ENCODE measurements at places on chromosomes 1 and 21. TPM values are rescaled to one million over a fixed set of nuclear protein-coding genes. Genes with fewer than 3 reads are reported as not detected.

DNA sequence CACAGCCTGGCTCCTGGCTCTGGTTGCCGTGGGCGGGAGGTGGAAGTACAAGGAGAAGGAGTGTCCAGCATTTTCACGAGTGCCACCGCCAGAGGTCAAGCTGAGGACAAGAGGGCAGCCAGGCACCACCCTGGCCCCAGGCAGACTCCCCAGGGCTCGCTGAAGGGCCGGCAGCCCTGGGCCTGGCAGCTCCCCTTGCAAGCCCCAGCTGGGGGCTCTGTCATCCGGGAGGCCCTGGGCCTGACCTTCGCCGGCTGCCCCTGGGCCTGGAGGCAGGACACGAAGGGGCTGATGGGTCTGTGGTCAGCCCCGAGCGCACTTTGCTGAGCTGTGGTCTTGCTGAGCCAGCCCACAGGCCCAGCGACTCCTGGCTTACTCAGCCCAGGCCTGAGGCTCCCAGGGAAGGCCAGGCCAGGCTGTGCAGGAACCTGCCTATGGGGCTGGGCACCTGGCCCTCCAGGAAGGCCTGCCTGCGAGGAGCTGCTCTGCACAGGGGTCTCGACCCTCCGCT, 74.8 kb downstream of the MORN1 start:
- H3K4me1 ChIP-seq: peaks cover 2% of the 10 kb centered on the region
- no peak overlapping the region for H3K27ac ChIP-seq
- H3K27me3 ChIP-seq: no peaks in the 10 kb centered on the region
- H3K4me3 ChIP-seq: no peak overlapping the region
- DNase-seq: no peak

GRCh38 chr21:16504766-16505165, 775.0 kb downstream of the USP25 start:
- no peak overlapping the region for H3K4me3 ChIP-seq
- no peaks in the 10 kb centered on the region for H3K4me1 ChIP-seq
- H3K36me3 ChIP-seq: no peaks in the 10 kb centered on the region
- no peak for DNase-seq
- no peaks in the 10 kb centered on the region for H3K27me3 ChIP-seq
- H3K27ac ChIP-seq: no peak overlapping the region

Gene BEND5
- total RNA-seq: 12.0 TPM

DNA sequence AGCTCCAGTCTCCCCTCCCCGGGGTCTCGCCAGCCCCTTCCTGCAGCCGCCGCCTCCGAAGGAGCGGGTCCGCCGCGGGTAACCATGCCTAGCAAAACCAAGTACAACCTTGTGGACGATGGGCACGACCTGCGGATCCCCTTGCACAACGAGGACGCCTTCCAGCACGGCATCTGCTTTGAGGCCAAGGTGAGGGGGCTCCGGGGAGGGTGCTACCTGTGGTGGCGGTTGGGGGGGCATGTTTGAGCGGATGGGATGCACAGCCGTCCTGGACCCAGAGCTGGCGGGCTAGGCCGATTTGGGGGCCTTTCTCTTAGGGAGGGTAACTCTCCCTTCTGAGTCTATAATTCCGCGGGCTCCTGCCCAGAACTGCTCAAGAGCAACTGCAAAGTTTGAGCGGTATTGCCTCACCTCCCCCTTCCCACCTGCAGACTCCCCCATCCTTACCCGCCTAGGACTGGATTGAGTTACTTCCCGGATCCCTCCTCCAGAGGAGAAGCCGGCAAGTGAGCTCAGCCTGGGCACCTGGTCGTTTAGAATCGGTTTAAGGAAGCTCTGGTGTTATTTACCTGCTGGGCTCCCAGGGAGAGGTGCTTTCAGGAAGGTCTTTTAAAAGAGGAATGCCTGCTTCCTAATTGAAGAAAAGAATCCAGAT, 730 bp downstream of the NOS1AP start:
- peaks cover 64% of the 10 kb centered on the region for H3K27me3 ChIP-seq
- H3K36me3 ChIP-seq: no peaks in the 10 kb centered on the region
- no peak for DNase-seq
- no peak overlapping the region for H3K27ac ChIP-seq
- H3K4me3 ChIP-seq: peak overlapping the region; percentile 78
- peaks cover 3% of the 10 kb centered on the region for H3K4me1 ChIP-seq

Measured in activated naive CD8-positive, alpha-beta T cell treated with anti-CD3 and anti-CD28 coated beads, Interleukin-2, amount 10 ng/mL, durations not matched to agents 7 days and 5 days (primary cell).